ENCODE measurements at places on chromosomes 6 and 20. TPM values are rescaled to one million over a fixed set of nuclear protein-coding genes. Genes with fewer than 3 reads are reported as not detected.

Gene MAS1
- not detected for total RNA-seq

Gene MYL9
- total RNA-seq = 7.3 TPM

Gene THBD
- 0.34 TPM for total RNA-seq

Gene PLG
- not detected for total RNA-seq

Gene PREP
- 68.0 TPM for total RNA-seq

Gene MAK
- under 0.01 TPM for total RNA-seq

Gene NTSR1
- total RNA-seq = not detected

Gene FRK
- total RNA-seq = 0.93 TPM

Gene BTN1A1
- not detected for total RNA-seq

Gene IFNGR1
- 34.8 TPM for total RNA-seq

Gene EYA2
- total RNA-seq = 0.15 TPM

Gene IRF4
- total RNA-seq = 186 TPM

Gene TP53RK
- total RNA-seq = 25.8 TPM

Gene RAE1
- total RNA-seq = 24.4 TPM

Gene BICRAL
- 4.8 TPM for total RNA-seq

Gene ATP6V1G2
- total RNA-seq = 0.73 TPM

Gene RIMS4
- not detected for total RNA-seq

Gene GMPR
- 129 TPM for total RNA-seq

Gene TNXB
- total RNA-seq = 0.15 TPM

Gene MYMX
- total RNA-seq = not detected

Gene SMAP1
- total RNA-seq = 12.3 TPM

Gene NINL
- 6.3 TPM for total RNA-seq

Gene NCOA3
- 38.7 TPM for total RNA-seq

Gene SCUBE3
- total RNA-seq = 0.36 TPM

Gene RWDD2A
- 3.1 TPM for total RNA-seq

Gene CCN5
- total RNA-seq = 1.1 TPM

Gene CLPSL2
- total RNA-seq = not detected

Gene CPNE5
- total RNA-seq = under 0.01 TPM

Gene KCNK16
- not detected for total RNA-seq

Gene HLA-DPA1
- total RNA-seq = 59.2 TPM

Gene MRAP2
- 4.0 TPM for total RNA-seq

Gene SLPI
- total RNA-seq = not detected

Gene LY6G6C
- total RNA-seq = not detected

Gene PACRG
- total RNA-seq = not detected

Gene NKAPL
- total RNA-seq = 1.1 TPM

Gene LY6G6F
- not detected for total RNA-seq
